ENCODE measurements at places on chromosomes 7 and 10. TPM values are rescaled to one million over a fixed set of nuclear protein-coding genes. Genes with fewer than 3 reads are reported as not detected.

NUTM2A gene
- total RNA-seq, result 3.9 TPM

MICALL2 gene
- total RNA-seq, result 29.0 TPM

ASB15 gene
- total RNA-seq, result not detected

UCMA gene
- not detected for total RNA-seq

CCDC186 gene
- total RNA-seq, result 54.2 TPM

PILRA gene
- under 0.01 TPM for total RNA-seq

TCERG1L gene
- 1.2 TPM for total RNA-seq

CTAGE8 gene
- total RNA-seq, result not detected

GDF10 gene
- not detected for total RNA-seq

LDB3 gene
- total RNA-seq, result 2.0 TPM

FXYD4 gene
- not detected for total RNA-seq

MMP21 gene
- not detected for total RNA-seq

SLIT1 gene
- total RNA-seq, result not detected

RADIL gene
- total RNA-seq, result not detected

TMEM178B gene
- total RNA-seq, result under 0.01 TPM

PAX4 gene
- not detected for total RNA-seq

SDHAF3 gene
- 3.5 TPM for total RNA-seq

AS3MT gene
- 2.4 TPM for total RNA-seq

GNGT1 gene
- total RNA-seq, result not detected

PIK3AP1 gene
- total RNA-seq, result under 0.01 TPM

HGF gene
- total RNA-seq, result 0.39 TPM

CCSER2 gene
- total RNA-seq, result 27.9 TPM

AGR2 gene
- total RNA-seq, result 870 TPM

SLC18A2 gene
- not detected for total RNA-seq

WIPF3 gene
- total RNA-seq, result 0.39 TPM

IDI2 gene
- total RNA-seq, result not detected

CDNF gene
- 2.0 TPM for total RNA-seq

BRI3 gene
- 50.6 TPM for total RNA-seq

CTAGE4 gene
- 4.7 TPM for total RNA-seq

IFIT1B gene
- not detected for total RNA-seq

NPY4R gene
- 0.11 TPM for total RNA-seq

VAX1 gene
- total RNA-seq, result not detected

PALD1 gene
- not detected for total RNA-seq

CLDN3 gene
- total RNA-seq, result not detected

INMT gene
- not detected for total RNA-seq

BMI1 gene
- 56.5 TPM for total RNA-seq

DENND2A gene
- 26.3 TPM for total RNA-seq

HMX3 gene
- not detected for total RNA-seq

CCDC146 gene
- total RNA-seq, result 0.43 TPM

OR2A2 gene
- not detected for total RNA-seq

ZNF282 gene
- total RNA-seq, result 24.8 TPM

SUN3 gene
- total RNA-seq, result not detected

PTPRZ1 gene
- total RNA-seq, result not detected

HOXA3 gene
- 4.7 TPM for total RNA-seq

SP8 gene
- total RNA-seq, result not detected

SPDYE5 gene
- not detected for total RNA-seq

SFTPD gene
- total RNA-seq, result not detected

PRKRIP1 gene
- 17.7 TPM for total RNA-seq

NAT16 gene
- not detected for total RNA-seq

AGBL3 gene
- total RNA-seq, result 0.11 TPM

Data from placental epithelial cell (primary cell).